Urinary bladder (tissue), 4 donors: ENCODE measurements at places on chromosomes 2 and 18. TPM values are rescaled to one million over a fixed set of nuclear protein-coding genes. Genes with fewer than 3 reads are reported as not detected.

DNA sequence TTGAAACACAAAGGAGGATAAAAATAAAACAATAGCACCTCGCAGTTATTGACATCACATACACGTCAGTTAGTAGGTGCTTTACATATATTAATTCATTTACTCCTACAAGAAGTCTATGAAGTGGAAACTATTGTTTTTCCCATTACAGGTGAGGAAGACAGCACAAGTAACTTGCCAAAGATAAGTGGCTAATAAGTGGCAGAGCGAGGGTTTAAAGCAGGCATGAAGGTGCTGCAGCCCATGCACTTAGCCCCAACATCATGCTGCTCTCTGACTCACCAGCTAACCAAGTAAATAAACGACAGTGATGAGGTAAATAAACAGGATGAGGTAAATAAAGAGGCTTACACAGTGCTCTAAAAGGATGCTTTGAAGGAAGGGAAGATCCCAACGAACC is 498.6 kb upstream of the ZEB2 start:
- no peak for DNase-seq

GRCh38 chr2:227608561-227609338 is 5.9 kb downstream of the SCYGR3 start:
- no peak for DNase-seq

The RPRD1A gene
- 41.5 TPM for polyA plus RNA-seq

DNA sequence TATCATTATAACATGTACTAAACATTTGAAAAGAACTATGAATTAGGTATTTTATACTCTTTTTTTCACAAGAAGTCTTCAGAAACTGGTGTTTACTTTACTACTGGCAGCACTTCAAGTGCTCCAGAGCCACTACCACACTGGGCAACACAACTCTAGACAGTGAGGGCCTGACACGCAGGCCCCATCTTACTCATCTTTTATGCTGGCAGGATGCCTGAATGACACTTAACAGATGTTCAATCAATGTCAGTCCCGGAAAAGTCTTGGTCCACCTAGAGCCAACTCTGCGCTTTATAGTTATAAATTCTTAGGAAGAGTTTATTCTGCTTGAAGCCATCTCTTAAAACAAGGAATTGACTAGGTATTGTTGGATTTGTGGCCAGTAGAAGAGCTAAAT is 8.7 kb upstream of the WIPF1 start:
- no peak for DNase-seq

DNA sequence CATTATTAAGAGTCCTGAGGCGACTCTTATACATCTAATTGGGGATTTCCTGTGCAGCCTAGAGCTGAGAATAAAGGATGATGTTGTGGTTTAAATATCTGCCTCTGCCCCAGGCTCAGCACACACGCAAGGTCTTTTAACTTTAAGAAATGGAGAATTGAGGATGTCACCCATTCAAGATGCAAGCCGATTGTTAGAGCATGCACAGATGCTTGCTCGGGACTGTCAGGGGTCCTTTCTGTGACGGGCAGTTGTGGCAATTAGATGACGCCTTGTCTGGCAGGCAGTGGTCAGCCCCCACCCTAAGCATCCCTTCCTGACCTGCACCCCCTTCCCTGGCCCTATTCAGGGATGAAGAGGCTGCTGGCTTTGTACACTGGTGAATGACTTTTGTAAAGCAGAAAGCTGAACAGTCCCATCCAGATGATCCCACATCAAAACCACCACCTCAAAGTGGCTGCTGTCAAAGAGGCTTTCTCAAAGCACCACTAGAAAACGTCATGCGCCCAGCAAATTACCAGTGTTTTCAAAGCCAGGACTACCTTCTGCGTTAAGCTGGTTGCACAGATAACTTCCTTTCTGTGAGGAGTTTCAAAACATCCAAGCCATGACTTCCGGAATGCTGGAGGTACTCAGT is 23.7 kb downstream of the FAM178B start:
- DNase-seq: no peak

GRCh38 chr18:63339920-63340484 is 20.4 kb upstream of the BCL2 start:
- no peak for DNase-seq

- DNase-seq: no peak
Observed at GRCh38 chr2:113175736-113176695, 2.2 kb downstream of the PSD4 start.

- DNase-seq: no peak
Observed at GRCh38 chr2:36478999-36479398, 119.0 kb downstream of the FEZ2 start.

The RSAD2 gene
- 2.8 TPM for polyA plus RNA-seq

DNA sequence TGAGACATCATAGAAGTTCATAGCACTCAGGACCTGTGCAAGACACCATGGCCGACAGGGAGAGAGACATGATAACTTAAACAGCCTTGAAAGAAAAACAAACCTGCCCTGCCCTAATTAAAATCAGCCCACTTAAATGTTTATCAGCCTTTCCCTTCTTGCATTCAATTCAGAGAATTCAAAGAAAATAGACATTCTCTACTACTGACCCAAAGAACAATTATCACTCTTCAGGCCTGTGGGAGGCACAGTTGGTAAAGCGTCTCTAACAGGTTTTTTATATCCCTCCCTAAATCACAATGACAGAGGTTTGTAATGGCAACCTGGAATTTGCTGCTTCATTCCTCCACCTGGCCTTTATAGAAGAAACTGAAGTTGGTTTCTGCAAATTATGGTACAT is 1.7 kb downstream of the CDK15 start:
- DNase-seq: no peak

DNA sequence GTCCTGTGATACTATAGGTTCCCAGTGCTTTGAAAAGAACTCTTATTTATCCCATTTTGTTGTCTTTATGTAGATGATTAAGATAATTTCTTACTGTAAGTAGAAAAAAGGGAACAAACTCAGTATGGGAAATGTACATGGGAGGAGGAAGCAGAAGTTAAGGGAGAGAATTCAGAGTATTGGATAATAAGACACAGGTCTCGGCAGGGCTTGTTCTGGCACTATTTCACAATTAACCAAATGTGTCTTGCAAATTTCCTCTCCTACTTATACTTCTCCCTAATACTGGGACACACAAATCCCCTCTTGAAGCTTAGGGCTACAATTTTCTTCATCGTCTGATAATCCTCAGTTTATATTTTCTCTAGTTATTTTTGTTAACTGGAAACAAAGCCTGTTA is 744.0 kb downstream of the ADCYAP1 start:
- no peak for DNase-seq

DNA sequence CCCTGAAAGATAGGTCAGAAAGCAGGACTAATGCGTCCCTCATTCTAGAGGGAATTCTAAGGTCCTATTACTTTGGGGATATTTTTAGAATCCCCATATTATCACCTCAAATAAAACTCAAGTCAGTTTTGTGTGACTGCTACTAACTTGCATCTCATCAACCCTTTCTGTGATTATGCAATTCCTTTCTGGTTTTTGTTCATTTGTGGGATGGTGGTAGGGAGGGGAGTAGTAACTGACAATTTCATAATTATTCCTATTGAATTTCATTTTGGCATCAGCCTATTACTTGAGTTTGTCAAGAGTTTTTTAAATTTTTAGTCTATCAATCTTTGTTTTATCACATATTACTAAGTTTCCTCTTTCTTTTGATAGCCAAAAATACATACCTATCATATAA is 28.4 kb upstream of the TANK start:
- DNase-seq: no peak

DNA sequence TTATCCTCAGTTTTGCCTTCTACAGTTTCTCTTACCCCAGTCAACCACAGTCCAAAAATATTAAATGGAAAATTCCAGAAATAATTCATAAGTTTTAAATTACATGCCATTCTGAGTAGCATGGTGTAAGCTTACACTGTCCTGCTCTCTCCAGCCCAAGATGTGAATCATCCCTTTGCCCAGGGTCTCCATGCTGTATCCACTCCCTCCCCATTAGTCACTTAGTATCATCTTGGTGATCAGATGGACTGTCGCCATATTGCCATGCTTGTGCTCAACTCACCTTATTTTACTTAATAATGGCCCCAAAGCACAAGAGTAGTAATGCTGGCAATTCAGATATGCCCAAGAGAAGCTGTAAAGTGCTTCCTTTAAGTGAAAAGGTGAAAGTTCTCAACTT is 18.5 kb upstream of the CCNT2 start:
- no peak for DNase-seq

- DNase-seq: no peak
Observed at GRCh38 chr2:166468124-166469024, 25.7 kb downstream of the SCN7A start.

The GPBAR1 gene
- 19.3 TPM for polyA plus RNA-seq

DNA sequence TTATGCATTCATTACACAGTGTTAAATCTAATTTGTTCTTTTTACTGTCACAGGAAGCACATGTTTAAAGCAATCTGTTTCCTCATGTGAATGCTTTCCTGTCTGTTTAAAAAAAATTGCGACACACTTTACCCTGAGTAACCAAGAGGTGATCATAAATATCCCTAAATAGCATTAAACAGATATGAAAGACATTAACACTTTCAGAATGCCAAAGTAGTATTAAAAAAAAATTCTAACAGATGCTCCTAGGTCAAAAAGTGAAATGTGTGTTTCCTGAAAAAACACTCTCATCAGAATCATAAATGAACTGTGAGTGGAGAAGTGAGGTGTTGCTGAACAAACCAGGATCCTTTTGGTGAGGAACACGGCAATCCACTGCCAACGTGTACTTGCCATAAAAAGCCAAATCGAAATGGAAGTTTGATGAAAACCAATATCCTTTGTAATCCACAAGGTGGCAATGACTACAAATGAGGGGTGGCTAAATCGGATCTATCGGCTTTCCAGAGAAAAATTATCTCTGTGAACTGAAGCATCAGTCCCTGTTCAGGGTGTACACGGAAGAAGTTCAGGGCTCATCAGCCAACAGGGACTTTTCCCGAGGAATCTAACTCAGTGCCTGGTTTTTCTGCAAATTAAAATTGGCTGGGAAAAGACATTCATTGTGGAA is 248.9 kb downstream of the TCF4 start:
- DNase-seq: no peak

DNA sequence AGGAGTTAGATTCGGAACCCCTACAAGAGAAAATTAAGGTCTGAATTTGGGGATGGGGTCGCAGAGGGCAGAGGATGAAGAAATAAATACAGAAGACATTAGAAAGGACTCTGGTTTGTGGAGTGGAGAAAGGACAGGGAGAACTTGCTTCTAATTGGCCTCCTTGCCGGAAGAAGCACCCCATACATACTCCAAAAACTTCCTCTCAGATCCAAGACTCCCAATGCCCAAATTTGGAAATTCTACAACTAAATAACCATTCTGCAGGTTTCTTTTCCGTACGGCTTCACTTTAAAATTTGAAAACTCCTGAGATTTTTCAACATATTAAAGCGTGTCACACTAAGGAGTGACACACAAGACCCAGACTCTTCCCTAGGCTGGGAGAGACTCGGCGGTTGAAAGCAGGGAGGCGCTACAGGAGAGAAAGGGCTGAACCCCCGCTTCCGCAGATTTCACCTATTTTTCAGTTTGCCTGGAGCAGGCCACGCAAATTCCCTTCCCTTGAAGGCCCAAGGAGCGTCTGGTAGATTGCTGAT is 478 bp downstream of the CLHC1 start:
- no peak for DNase-seq

- no peak for DNase-seq
Observed at GRCh38 chr18:71398531-71398930, 1109.7 kb downstream of the SOCS6 start.

GRCh38 chr2:45264227-45265225 is 255.3 kb upstream of the SIX2 start:
- no peak for DNase-seq

DNA sequence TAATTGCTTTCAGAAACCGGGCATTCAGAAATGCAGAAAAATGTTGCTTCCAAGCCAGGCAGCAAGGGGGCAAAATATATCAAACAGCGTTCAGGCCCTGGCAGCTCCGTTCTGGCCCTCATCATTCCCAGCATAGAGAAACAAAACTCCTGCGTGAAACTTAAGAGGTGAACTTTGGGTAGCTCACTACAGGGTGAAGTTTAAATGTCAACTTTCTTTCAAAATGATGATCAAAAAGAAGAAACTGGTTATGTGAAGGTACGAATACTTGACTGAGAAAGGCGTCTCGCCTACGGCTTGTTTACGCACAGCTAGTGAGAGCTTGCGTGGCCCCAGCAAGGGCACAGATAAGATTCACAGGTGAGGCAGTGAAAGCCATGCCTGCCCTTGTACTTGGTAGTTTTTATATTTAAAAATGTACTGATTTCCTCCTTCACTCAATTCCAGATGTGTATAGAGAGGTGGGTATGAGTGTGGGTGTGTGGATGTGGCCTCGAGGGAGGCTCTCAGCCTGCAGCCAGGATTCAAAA is 127.5 kb downstream of the NFATC1 start:
- DNase-seq: no peak

GRCh38 chr2:236959036-236959435 is 126.7 kb upstream of the COPS8 start:
- no peak for DNase-seq

GRCh38 chr2:152560166-152560565 is 157.1 kb downstream of the PRPF40A start:
- no peak for DNase-seq

The IL36G gene
- not detected for polyA plus RNA-seq

The AQP12A gene
- not detected for polyA plus RNA-seq

- DNase-seq: no peak
Observed at GRCh38 chr18:65934874-65935273, 184.1 kb downstream of the CDH7 start.

- no peak for DNase-seq
Observed at GRCh38 chr2:238320648-238321281, 447 bp downstream of the TRAF3IP1 start.

DNA sequence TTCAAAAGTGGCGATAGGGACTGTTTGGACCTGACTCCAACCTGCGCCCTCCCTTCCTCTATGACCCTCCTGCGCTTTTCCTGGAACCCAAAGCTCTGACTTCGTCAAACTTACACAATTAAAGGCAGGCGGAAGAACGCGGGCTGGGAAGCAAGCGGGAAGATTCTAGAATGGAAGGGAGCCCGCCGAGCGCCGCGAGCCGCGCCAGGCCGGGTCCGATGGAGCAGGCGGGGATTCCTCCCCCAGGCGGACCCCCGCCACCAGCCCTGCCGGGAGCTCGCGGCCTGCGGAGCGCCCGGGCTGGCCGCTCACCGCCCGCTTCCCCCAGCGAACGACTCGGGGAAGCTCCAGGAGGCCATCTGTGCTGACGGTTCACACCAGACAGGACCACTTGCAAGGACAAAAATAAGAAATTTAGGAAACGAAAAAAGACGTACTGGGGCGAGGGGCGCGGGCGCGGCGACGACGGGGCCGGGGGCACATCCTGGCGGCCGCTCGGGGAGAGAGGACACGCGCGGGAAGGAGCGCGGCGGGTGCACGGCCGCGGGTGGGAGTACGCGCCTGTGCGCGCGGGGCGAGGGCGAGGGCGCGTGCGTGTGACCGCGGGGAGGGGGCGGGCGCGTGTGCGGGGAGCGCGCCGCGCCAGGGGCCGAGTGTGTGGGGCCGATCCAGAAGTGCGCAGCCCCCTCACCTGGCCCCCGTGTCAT is 1.1 kb upstream of the SALL3 start:
- DNase-seq: no peak

GRCh38 chr18:25228410-25228809 is 123.6 kb downstream of the ZNF521 start:
- DNase-seq: no peak

- DNase-seq: no peak
Observed at GRCh38 chr18:14921031-14921430, 173.1 kb downstream of the ANKRD30B start.
